ENCODE measurements at places on chromosomes 12 and 14. TPM values are rescaled to one million over a fixed set of nuclear protein-coding genes. Genes with fewer than 3 reads are reported as not detected.

CTDSP2 gene
- total RNA-seq = 181 TPM

RFLNA gene
- 13.3 TPM for total RNA-seq

KRT78 gene
- not detected for total RNA-seq

STYK1 gene
- total RNA-seq = 11.4 TPM

GLT8D2 gene
- total RNA-seq = 3.8 TPM

SLC39A5 gene
- total RNA-seq = not detected

PRIMA1 gene
- total RNA-seq = 0.08 TPM

ARMH4 gene
- total RNA-seq = 10.5 TPM

AMHR2 gene
- 1.3 TPM for total RNA-seq

GOLGA5 gene
- 26.4 TPM for total RNA-seq

HPD gene
- not detected for total RNA-seq

CYP27B1 gene
- 1.4 TPM for total RNA-seq

HOXC12 gene
- total RNA-seq = 1.3 TPM

Data from endothelial cell (in vitro differentiated cells).